ENCODE measurements at places on chromosomes 13 and 19.

- peak; percentile 86 for DNase-seq
These were observed at the start of gene BCL3 for GRCh38 chr19:44748426-44749254. BCL3 (plus strand) TSS chr19:44748708; CDS start chr19:44748791, 83 bp downstream.

GRCh38 chr13:41015920-41016319, 3.2 kb downstream of the ELF1 start:
- no peak for DNase-seq

- no peak for DNase-seq
These were observed 46.8 kb downstream of the FAM124A start for GRCh38 chr13:51269039-51269438.

GRCh38 chr19:52648336-52649016, 10.3 kb upstream of the ZNF83 start:
- DNase-seq: no peak

- no peak for DNase-seq
These were observed 154.8 kb downstream of the ABCC4 start for GRCh38 chr13:95146486-95146885.

DNA sequence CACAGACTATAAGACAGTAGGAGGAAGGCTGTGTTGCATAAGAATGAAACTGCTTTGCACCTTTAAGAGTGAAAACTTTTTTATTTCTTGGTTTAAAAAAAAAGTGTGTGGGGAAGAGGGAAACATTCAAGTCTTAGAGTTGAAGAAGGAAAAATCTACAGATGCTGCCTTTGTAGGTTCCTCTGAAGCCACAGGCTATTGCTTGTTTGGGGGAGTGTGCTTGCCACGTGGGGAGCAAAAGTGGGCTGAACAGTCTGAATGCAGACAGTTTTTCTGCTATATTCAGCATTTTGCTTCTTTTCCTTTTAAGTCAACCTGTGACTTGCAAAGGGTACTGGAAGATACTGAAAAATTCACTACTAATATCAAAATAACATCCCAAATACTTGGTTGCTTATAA, 36.9 kb downstream of the EFNB2 start:
- no peak for DNase-seq

DNA sequence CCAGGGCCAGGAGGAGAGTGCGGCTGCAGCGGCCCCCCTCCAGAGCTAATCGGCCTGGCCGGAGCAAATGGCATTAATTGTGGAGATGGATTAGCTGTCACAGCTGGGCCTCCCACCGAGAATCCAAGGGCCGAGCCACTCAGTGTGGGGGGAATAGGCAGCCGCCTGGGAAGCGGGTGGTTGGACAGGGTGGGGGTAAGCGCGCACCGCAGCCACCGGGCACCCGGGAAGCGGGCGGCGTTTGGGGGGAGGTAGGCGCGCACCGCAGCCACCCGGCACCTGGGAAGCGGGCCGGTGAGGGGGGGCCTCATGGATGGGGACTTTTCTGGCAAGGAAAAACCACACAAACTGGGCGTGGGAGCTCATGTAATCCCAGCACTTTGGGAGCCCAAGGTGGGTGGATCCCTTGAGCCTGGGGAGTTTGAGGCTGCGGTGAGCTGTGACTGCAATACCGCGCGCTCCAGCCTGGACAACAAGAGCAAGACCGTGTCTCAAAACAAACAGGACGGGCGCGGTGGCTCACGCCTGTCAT, 9.7 kb downstream of the R3HDM4 start:
- DNase-seq: no peak

All from CD4-positive, alpha-beta T cell treated with Interleukin-6 for 4 hours (primary cell).